ENCODE measurements at places on chromosomes 4 and X. TPM values are rescaled to one million over a fixed set of nuclear protein-coding genes. Genes with fewer than 3 reads are reported as not detected.

TLR6 gene
- 2.7 TPM for total RNA-seq

USP17L15 gene
- total RNA-seq, result not detected

GRCh38 chr4:76984788-76985211, 35.2 kb downstream of the SEPTIN11 start:
- DNase-seq, result peak; percentile 83

VCX3A gene
- not detected for total RNA-seq

DNA sequence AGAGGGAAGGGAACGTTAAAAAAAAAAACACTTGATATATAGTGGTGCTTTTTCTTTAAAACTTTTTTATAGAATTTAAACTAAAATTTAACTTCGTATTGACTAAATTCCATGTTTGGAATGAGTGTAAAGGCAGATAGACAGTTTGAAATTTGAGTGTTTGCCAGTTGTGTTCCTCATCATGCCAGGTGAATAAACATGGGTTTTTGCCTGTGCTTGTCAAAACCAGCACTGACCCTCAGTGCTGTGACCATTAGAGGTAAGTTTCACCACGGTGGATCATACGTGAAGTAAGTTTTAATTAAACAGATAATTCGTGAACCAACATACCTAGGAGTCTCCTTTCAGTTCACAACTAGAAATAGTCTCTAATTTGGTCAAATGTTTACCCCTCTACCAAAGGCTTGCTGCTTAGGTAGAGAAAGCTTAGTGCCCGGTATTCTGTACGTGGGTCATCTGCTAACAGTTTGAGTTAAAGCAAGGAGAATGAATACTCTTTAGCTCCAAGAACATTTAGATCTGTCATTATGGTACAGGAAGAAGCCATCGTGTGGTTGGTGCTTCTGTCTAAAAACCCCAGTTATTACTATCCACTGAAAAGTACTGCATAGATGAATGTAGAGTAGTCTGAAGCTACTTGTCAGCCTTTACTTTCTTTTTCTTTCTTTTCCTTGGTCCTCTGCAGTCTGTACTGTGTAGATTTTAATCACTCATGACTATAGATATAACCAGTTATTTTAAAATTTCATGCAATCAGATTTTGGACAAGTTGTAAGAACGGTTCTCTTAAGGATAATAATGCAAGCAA, 32.7 kb downstream of the KIAA0232 start:
- no peak for DNase-seq

FGF5 gene
- not detected for total RNA-seq

PPEF2 gene
- not detected for total RNA-seq

DNA sequence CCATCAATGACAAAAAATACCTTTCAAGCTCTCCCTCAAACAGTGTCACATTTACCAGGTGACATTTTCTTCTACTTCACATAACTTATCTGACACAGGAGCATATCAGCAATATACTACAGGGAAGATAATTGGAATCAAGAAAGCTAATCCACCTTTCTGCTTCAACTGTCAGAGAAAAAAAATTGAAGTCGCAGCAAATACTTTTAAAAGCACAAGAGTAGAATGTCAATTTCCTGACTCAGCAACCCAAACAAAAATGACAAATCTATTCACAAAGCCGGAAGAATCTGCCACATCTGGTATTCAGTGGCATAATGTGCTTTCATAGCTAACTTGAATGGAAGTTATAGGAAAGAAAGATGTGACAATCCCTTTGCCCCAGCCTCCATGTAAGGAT, 36.7 kb downstream of the AGA start:
- DNase-seq, result no peak

PRSS12 gene
- 9.5 TPM for total RNA-seq

- no peak for DNase-seq
Measured at GRCh38 chrX:103734125-103734760, 23.5 kb downstream of the TMEM31 start.

DNA sequence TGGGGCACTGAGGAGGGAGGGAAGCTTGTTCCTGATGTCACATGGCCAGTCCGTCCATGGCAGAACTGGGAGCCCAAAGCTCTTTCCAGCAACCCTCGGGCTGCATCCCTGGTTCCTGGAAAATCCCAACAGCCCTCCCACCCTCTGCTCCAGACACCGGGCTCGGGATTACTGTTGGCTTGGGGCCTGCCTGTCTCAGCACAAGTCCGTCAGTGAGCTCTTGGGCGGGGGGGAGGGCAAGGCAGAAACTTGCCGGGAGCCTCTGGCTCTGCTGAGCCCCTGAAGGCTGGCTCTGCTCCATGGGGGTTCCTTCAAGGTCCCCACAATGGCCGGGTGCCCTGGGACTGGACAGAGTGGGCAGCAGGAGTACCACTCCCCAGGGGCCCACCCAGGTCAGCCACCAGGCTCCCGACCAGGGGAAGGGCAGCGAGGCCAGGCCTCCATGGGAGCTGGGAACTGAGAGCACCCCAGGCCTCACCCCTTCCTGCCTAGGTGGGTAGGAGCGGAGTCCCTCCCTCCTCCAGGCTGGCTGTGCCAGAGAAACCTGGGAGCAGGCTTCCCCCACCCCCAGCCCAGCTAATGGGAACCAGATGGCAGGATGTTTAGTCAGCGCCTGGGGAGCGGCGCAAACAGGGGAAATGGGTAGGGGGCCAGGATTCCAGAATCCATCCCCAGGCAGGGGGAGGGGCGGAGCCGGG, 6.4 kb upstream of the HAUS7 start:
- no peak for DNase-seq

- DNase-seq, result no peak
Measured at GRCh38 chr4:167176723-167177367, 57.4 kb downstream of the SPOCK3 start.

IL15 gene
- 2.1 TPM for total RNA-seq

TCEAL2 gene
- 0.49 TPM for total RNA-seq

- DNase-seq, result no peak
Measured at GRCh38 chr4:149370785-149371420, 444.7 kb downstream of the IQCM start.

DNA sequence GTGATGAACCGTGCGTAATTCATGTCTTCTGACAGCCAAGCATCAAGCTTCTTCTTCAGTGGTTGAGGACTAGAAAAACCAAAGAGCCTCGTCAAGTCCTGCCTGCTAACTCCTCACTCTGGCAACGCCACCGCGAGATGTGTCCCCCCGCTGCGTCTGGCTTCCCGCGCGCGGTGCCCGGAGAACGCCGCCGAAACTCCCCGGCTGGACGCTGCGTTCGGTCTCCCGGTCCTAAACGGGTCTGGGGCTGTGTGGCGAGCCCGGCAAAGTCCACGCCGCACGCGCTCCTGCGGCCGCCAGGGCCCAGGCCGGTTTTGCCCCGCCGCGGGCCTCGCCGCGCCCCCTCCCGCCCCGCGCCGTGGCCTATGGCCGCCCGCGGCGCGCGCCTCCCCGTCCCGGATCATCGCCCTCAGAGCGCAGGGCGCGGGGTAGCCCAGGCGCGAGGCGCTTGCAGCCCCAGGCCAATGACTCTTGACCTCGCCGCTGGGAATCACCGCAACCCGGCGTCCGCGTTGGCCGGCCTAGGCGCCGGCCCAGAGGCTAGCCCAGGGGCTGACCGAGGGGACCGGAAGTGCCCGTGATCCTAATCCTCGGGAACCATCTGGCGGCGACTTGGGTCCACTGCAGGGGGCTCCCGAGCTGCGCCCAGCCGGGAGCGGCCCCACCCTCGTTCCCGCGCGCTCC, at the start of gene AADAT:
AADAT (minus strand) TSS at position 289 of the 684 bp plus-strand sequence; CDS start at position 23, 266 bp downstream.
- DNase-seq, result peak; percentile 76

GRCh38 chrX:43961699-43962098, 11.5 kb downstream of the NDP start:
- DNase-seq, result no peak

GRCh38 chr4:28469886-28470285, 1609.2 kb downstream of the STIM2 start:
- no peak for DNase-seq

DNA sequence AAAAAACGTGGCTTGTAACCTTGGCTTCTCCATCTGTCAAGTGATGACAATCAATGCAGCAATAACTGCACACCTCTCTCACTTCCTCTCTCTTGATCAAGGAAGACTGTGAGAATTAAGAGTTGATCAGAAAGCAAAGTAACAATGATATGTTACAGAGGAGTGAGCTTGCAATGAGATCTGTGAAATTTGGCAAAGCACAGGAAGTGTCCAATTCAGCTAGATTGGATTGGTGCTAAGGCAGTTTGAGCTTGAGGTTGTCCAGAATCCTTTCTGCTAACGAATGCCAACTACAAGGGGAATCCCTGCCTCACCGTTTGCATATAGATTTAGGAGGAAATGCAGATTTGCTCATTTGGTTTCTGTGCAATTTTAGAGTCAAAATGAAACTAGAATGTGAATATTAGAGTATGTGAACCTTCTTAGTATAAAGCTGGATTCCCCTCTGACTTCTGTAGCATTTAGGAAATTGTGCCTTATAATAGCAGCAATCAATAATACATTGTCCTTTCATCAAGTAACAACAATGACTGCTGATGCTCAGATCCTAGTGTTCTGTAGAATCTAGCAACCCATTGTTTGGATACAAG, 346.4 kb downstream of the PTTG2 start:
- no peak for DNase-seq

DNA sequence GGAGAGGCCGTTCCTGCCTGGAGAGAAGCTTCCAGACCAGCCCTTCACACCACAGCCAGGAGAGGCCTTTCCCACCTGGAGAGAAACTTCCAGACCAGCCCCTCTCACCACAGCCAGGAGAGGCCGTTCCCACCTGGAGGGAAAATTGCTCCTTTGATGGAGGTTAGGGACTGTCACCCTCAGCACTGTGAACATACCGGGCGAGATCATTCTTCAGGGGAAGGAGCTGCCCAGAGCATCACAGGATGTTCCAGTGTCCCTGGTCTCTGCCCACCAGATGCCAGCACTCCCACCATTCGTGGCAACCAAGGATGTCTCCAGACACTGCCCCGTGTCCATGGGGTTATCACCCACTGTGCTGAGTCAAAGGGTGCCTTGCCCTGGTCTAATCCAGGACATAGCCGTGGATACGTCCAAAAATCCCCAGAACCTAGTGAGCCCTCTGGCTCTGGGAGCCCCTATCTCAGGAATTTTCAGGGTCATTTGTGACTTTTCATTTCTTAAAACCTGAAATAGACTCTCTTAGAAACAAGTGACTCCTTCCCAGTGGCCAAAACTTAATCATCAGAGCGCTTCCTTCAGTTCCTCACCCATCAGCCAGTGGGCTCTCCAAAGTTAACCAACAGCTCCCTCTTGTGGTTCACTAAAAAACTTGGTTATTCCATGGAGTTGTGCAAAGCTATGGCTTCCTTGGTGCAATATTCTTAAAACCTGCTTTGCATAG, 80.2 kb downstream of the CRMP1 start:
- no peak for DNase-seq

USP17L24 gene
- total RNA-seq, result not detected

GRCh38 chrX:131067846-131068745, 9.9 kb downstream of the ARHGAP36 start:
- no peak for DNase-seq
